ENCODE measurements at places on chromosomes 4 and X.
A peak's percentile ranks its signal among the peaks of the same experiment; 100 is the strongest.

DNA sequence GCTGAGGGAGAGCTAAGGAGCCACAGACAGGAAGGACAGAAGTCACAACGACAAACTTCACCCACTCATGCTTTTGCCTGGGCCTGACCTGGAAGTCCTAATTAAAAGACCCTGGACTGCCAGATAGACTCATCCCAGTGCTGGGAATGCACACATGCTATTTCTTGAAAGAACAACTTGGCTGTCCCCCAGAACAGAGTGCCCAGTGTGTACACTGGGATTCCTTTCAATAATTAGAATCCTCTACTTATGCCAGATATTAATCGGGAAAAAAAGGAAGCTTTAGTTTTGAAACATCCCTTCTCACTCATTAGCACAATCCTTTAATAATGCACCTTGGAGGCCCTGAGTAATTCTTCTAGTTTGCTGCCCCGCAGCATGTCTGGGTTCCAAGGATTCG lies 3.4 kb downstream of the HOPX start:
- DNase-seq, result no peak

GRCh38 chr4:86512631-86513030 lies 81.5 kb upstream of the PTPN13 start:
- DNase-seq, result no peak

GRCh38 chr4:76212851-76213414 lies 691 bp downstream of the SCARB2 start:
- no peak for DNase-seq

DNA sequence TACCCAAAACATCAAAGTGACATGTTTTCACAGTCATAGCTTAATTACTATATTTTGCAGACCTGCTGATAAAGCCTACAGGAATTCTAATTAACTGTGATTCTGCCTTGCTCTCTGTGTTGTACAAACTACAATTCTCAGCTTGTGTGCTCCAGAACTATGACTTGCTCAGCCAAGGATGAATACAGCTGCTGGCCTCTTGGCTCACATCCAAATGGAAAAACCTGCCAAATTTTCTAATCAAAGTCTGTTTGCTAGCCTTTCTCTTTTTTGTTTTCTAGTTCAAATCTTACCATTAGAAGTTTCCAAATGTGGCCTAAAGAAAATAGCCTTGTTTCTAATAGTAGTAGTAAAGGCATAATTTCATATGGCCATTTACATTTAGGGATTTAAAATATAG lies 1176.8 kb downstream of the FAM133A start:
- DNase-seq, result no peak

GRCh38 chr4:106707776-106708463 lies 328.2 kb downstream of the DKK2 start:
- no peak for DNase-seq

GRCh38 chr4:85409251-85409650 lies 65.7 kb upstream of the ARHGAP24 start:
- no peak for DNase-seq

- no peak for DNase-seq
These were observed 22.1 kb downstream of the PIR start for GRCh38 chrX:15471028-15471427.

DNA sequence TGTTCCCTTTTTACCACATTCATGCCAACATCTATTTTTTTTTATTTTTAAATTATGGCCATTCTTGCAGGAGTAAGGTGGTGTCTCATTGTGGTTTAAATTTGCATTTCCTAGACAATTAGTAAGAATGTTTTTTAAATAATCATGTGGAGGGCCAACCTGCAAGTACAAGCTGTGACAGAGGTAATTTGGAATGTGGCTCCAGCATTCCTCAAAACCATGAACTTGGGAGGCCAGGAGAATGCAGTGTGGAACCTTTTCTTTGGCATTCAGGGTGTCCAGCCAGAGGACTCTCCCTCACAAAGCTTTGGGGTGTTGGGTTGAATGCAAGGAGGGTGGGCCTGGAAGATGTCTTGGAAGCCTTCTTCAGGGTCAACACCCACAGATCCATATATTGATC lies 7.3 kb upstream of the TMEM185A start:
- no peak for DNase-seq

- no peak for DNase-seq
These were observed 45.6 kb downstream of the SEL1L3 start for GRCh38 chr4:25817059-25817681.

DNA sequence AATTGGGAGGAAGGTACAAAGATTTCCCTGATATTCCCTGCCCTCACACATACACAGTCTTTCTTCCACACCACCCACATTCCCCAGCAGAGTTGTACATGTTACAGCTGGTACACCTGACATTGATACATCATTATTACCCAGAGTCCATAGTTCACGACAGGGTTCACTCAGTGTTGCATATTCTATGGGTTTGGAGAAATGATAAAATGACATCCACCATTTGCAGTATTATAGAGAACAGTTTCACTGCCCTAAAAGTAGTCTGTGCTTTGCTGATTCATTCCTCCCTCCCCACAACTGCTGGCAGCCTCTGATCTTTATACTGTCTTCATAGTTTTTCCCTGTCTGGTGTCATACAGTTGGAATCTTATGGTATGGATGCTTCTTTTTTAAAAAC lies 15.0 kb downstream of the AGA start:
- DNase-seq, result no peak

- no peak for DNase-seq
These were observed 19.1 kb upstream of the ABRAXAS1 start for GRCh38 chr4:83503974-83504373.

DNA sequence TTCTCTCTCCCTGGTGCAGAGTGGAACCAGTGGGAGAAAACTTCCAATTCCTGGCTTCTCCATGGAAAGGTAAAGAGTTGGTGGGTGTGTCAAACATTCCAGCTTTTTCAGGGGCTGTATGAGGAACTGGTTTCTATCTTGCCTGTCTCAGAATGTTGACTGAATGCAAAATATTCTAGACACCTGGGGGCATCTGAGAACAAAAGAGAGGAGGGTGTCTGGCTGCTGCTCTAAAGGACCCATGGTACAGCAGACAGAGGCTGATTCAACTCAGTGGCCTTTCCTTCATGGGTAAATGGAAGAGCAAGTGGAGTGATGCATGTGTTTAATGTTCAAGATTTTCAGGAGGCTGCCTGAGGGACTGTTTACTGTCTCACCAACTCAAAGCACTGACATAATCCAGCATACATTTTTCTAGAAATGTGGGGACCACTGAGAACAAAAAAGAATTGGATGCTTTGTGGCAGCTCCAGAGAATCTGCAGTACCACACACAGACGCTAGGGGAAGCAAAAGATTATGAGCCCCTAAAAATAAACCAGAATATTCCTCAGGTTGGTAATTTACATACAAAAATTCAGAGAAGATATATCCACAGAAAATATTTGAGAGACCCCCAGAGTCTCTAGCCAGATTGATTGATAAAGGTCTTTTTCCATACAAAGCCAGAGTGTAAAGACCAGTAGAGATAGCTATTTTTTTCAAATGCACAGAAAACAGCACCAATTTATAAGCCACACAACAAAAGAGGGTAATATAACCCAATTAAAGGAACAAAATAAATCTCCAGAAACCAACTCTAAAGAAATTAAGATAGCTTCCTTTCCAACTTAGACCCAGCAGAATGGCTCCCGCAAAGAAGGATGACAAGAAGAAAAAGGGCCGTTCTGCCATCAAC lies 48.0 kb upstream of the STARD8 start:
- DNase-seq, result no peak

- DNase-seq, result no peak
These were observed 93.7 kb downstream of the MXRA5 start for GRCh38 chrX:3252744-3253143.

GRCh38 chr4:40749717-40750460 lies at the start of gene NSUN7:
Gene NSUN7 (plus strand): TSS chr4:40749955. CDS start chr4:40750694, 739 bp downstream.
- no peak for DNase-seq

- DNase-seq, result no peak
These were observed 30.5 kb upstream of the PPP2R2C start for GRCh38 chr4:6502747-6503465.

- no peak for DNase-seq
These were observed 362.2 kb downstream of the PDGFC start for GRCh38 chr4:156609421-156609820.

DNA sequence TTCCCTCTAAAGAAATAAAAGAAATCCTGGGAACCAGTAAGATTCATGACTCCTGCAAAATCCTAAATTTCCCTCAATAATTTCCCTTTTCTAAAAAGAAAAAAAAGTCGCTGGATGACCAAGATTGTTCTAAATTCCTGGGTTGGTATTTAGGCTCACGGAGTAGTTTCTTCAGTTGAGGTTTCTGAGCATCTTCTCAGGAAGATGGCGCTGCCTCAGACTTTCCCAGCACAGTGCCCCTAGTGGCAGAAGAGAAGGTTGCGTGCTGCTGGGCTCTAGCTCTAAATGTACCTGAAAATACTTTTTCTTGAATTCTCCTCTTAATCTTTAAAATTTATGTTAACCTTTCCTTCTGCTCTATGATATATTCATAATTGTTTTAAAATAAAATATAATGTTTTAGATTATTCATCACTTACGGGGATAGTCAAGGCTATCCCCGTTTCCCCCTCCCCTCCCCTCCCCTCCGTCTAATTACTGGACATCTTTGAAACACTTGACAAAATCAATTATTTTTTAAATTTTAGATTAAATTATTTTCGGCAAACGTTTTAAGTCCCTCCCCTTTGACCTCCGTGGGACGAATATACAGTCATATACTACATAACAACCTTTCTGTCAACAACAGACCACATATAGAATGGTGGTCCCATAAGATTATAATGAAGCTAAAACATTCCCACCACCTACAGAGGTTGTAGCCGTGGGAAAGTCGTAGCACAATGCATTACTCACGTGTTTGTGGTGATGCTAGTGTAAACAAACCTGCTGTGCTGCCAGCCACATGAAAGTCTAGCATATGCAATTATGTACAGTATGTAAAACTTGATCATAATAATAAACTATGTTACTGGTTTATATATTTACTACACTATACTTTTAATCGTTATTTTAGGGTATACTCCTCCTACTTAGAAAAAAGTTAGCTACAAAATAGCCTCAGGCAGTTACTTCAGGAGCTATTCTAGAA lies 41.0 kb upstream of the GATB start:
- peak; percentile 27 for DNase-seq

DNA sequence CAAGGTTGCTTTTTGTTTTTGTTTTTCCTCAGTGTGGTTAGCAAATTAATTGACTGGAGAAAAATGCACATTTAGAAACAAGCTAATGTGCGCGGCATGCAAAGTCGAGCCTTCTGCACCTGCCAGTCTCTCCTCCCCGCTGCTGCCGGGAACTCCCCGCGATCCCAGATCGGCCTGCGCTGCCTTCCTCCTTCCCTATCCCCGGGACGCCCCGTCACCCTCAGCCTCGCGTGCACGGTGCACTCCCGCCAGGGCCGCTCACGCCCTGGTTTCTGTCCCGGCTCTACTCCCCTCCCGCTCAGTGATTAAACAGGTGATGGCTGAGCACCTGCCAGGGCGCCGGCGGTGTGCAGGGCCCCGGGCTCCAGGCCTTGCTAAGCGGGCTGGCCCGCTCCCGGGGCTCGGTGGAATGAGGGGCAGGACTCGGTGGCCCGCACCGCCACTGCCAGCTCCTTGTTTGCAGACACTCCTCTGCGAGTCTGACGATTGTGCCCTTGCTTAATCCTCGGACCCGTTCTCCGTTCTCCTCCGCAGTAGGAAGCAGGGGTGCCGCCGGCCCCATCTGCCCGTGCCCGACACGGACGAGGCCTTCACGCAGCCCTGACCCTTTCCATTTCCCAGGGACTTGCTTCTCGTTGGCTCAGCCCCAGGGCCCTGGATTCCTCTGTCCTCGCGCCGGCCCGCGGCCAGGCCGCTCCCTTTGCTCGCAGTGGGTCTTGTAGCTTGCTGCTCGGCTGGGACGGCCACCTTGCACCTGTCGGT lies 143.4 kb downstream of the TRIML1 start:
- DNase-seq, result no peak

- no peak for DNase-seq
These were observed 29.2 kb downstream of the LGI2 start for GRCh38 chr4:25001509-25001908.

DNA sequence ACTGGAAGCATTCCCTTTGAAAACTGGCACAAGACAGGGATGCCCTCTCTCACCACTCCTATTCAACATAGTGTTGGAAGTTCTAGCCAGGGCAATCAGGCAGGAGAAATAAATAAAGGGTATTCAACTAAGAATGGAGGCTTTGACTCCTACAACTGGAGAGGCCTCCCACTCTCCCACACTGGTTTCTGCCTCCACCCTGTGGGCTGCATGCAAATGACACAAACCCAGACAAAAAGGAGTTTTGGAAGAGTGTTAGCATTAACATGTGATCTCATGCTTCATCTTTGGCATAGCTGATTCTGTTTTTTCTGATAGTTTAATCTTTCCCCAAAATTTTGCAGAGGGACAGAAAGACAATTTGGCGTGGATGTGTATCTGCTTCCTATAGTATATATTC lies 80.8 kb upstream of the IQCM start:
- no peak for DNase-seq

DNA sequence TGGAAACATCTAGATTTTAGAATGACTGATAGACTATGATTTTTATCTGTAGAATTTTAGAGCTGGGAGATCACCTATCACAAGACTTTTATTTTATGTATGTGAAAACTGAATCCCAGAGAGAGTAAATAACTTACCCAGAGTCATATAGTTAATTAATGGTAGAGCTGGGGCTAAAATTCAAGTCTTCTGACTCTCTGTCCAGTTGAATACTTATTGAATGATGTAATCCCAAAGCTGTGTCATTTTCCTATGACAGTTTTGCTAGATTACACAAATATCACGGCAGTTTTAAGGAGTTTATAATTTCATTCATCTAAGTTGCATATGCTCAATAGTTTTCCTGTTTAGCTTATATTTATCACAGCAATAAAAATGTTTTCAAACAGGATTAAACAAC lies 6.7 kb downstream of the NRK start:
- DNase-seq, result no peak

DNA sequence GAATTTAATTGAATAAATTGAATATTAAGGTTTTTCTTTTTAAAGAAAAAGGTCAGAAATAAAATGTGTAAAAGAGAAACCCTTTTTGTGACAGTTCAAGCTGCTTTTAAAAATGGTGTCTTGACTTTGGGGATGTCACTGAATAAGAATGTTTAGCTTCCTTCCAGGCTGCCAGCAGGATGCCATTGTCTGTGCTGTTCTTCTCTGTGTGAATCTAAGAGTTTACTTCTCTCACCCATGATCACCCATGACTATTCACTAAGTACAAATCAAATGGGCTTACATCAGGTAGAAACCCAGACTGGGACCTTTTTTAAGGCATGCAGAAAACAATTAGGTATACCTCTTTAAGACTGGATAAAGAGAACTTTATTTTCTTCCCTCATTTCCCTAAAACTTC lies 115.3 kb downstream of the DACH2 start:
- DNase-seq, result no peak

GRCh38 chrX:37776283-37776986 lies 3.4 kb upstream of the CYBB start:
- DNase-seq, result no peak

- DNase-seq, result no peak
These were observed 114.8 kb upstream of the MED14 start for GRCh38 chrX:40849906-40850823.

GRCh38 chr4:188417181-188417580 lies 277.9 kb downstream of the TRIML1 start:
- no peak for DNase-seq

GRCh38 chr4:176939445-176939844 lies 146.7 kb upstream of the VEGFC start:
- no peak for DNase-seq
